ENCODE measurements at places on chromosomes 3 and 15. TPM values are rescaled to one million over a fixed set of nuclear protein-coding genes. Genes with fewer than 3 reads are reported as not detected.

Gene ZBTB11
- total RNA-seq = 18.4 TPM

Gene ERICH6
- not detected for total RNA-seq

DNA sequence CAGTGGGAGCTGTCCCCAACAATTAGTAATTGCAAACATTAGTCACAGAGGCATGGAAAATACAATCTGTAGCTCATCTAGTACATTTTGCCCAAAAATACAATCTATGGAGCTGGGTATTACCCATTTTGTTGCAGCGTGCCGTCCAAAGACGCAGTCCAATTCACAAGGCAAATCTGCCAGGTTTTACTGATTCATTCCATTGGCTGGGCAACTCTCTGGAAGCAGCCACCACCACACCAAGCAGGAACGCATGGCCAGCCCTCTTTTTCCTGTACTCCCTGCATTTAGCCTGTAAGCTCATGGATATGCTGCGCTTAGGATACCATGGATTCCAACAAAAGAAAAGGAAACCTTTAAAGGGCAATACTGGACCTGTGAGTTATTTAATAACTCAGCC is 60.5 kb upstream of the ARRDC4 start:
- peaks cover 7% of the 10 kb centered on the region for H3K4me1 ChIP-seq
- no peak for DNase-seq
- H3K27me3 ChIP-seq = peaks cover 42% of the 10 kb centered on the region

Gene GNAI2
- total RNA-seq = 145 TPM

Gene ACAD11
- 10.4 TPM for total RNA-seq

Gene LDHAL6B
- not detected for total RNA-seq

Gene HGD
- total RNA-seq = 14.0 TPM

DNA sequence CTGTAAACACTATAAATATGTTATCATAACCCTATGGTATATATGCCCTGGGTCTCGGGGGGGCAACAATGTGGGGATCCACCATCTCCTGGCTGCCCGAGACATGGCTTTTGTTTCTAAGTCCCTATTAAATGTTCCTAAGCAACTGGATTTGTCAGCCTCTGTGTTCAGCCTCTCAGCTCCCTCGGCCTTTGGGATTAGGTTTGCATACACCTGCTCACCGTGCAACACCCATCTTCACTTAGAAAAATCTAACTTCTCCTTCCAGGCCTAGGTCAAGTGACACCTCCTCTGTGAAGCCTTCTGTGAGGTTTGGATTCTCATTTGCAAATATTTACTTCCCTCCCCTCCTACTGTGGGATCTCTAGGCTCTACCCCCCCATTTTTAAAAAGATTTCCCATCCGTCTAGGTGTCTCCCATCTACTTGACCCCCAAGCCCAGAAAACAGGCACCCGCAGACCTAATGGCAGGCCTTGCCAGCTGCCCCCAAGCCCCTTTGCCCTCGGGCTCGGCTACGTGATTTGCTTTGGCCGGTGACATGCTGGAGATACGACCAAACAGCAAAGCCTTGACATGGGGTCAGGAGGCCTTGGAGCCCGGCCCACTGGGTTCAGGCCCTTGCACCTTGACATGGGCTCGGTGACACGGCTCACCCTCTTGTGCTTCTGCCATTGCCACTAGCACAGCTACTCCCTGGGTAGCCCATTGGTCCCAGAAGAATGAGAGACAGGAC is 66.0 kb upstream of the BLM start:
- DNase-seq = no peak
- H3K4me3 ChIP-seq = no peak overlapping the region
- H3K27me3 ChIP-seq = no peaks in the 10 kb centered on the region
- H3K27ac ChIP-seq = no peak overlapping the region

DNA sequence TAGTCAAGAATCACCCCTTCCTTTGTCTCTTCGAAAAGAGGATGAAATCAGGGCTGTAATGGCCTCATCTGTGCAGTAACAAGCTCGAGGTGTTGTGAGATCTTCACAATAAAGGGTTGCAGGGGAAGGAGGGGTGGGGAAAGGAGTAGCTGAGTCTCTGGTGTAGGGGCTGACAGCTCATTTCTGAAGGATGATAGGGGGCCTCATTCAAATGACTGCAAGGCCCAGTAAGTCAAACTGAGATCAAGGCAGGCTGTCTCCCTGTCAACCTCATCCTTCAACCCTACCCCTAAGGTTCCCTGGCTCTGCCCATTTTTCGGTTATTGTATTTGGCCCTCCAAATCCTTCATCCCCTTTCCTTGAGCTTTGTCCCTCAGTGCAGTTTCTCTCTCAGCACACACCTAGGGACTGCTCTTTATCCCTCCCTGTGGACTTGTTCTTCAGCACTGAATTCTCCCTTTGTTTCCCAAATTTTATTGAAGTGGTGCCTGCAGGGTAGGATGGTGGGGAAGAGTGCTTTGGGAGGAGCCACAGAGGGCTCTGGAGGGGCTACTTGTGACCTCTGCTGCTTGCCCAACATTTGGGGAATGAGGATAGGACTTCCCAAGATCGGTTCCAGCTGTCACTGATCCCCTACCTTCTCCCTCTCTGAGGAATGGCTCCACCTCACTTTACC is 38.1 kb downstream of the ZNF589 start:
- H3K27me3 ChIP-seq = no peaks in the 10 kb centered on the region
- no peak overlapping the region for H3K27ac ChIP-seq
- no peak overlapping the region for H3K4me3 ChIP-seq
- peaks cover 4% of the 10 kb centered on the region for H3K4me1 ChIP-seq
- H3K36me3 ChIP-seq = no peaks in the 10 kb centered on the region
- no peak for DNase-seq

Gene DGKG
- total RNA-seq = 11.6 TPM

Gene AMT
- 21.6 TPM for total RNA-seq

- no peaks in the 10 kb centered on the region for H3K4me1 ChIP-seq
- no peak for DNase-seq
- peaks cover 6% of the 10 kb centered on the region for H3K27me3 ChIP-seq
- H3K4me3 ChIP-seq = no peak overlapping the region
- no peak overlapping the region for H3K27ac ChIP-seq
- H3K36me3 ChIP-seq = no peaks in the 10 kb centered on the region
These were observed 36.9 kb upstream of the ARPP21 start for GRCh38 chr3:35602395-35602936.

DNA sequence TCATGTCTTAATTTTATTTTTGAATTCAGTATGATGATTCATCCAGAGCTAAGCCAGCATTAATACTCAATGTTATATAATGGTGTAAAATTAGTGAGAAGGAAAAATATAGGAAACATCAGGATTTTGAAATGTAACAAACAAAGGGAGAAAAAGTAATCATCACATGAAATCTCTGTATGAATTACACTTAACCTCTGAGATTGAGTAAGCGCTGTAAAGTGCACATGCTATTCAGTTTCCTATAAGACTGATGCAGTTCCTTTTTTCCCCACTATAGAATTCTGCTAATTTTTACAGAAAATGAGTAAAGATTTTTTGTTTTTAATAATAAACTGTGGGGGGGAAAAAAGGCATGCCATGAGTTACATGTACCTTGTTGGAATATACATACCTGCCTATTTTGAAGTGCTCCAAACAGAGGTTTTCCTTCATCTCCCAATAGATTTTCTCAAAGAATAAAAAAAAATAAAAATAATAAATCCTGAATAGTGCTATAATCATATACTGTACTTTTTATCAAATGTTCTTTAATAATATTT is 64.0 kb upstream of the TTBK2 start:
- H3K36me3 ChIP-seq = peaks cover 23% of the 10 kb centered on the region
- H3K4me3 ChIP-seq = no peak overlapping the region
- no peak overlapping the region for H3K27ac ChIP-seq
- no peaks in the 10 kb centered on the region for H3K4me1 ChIP-seq
- DNase-seq = no peak
- H3K27me3 ChIP-seq = no peaks in the 10 kb centered on the region

- no peaks in the 10 kb centered on the region for H3K36me3 ChIP-seq
- no peak overlapping the region for H3K4me3 ChIP-seq
- no peaks in the 10 kb centered on the region for H3K4me1 ChIP-seq
- no peaks in the 10 kb centered on the region for H3K27me3 ChIP-seq
- H3K27ac ChIP-seq = no peak overlapping the region
These were observed 6.8 kb downstream of the CHRM5 start for GRCh38 chr15:33975022-33975565.

- peaks cover 11% of the 10 kb centered on the region for H3K4me1 ChIP-seq
- peaks cover 4% of the 10 kb centered on the region for H3K36me3 ChIP-seq
- peak overlapping the region; percentile 17 for H3K27ac ChIP-seq
- H3K4me3 ChIP-seq = no peak overlapping the region
- H3K27me3 ChIP-seq = peaks cover 10% of the 10 kb centered on the region
- no peak for DNase-seq
These were observed 5.1 kb upstream of the SLC25A38 start for GRCh38 chr3:39378088-39378487.

DNA sequence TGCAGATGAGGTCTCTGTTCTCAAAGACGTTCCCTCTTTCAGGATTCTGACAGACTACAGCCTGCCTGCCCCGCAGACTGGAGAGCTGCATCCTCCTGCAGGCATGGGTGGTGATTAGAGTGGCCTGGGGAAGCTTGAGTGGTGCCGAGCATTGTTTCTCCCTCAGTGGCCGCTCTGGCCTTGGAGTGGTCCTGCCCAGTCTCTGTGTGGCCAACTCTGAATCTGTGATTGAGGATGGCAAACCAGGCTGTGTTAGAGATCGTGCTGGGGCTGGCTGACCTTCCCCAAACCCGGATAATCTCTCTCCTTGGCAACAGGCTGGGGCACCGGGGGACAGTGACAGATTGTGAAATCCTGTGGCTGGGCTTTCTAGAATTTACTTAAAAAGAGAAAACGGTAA is 11.0 kb upstream of the ADCY5 start:
- H3K27ac ChIP-seq = no peak overlapping the region
- no peak for DNase-seq
- H3K27me3 ChIP-seq = peaks cover 25% of the 10 kb centered on the region

Gene PLCB2
- total RNA-seq = 5.8 TPM

Gene SMAD6
- total RNA-seq = 31.7 TPM

Gene SNTN
- not detected for total RNA-seq

GRCh38 chr3:68306571-68306970 is 625.8 kb downstream of the TAFA4 start:
- no peak overlapping the region for H3K4me3 ChIP-seq
- no peaks in the 10 kb centered on the region for H3K4me1 ChIP-seq
- H3K27ac ChIP-seq = no peak overlapping the region
- no peak for DNase-seq
- no peaks in the 10 kb centered on the region for H3K27me3 ChIP-seq

GRCh38 chr3:138374573-138375134 is 26.3 kb downstream of the MRAS start:
- H3K36me3 ChIP-seq = peaks cover 22% of the 10 kb centered on the region
- no peaks in the 10 kb centered on the region for H3K27me3 ChIP-seq
- H3K4me3 ChIP-seq = no peak overlapping the region
- H3K4me1 ChIP-seq = no peaks in the 10 kb centered on the region
- H3K27ac ChIP-seq = no peak overlapping the region
- DNase-seq = no peak

- H3K4me3 ChIP-seq = peak overlapping the region; percentile 45
- H3K27ac ChIP-seq = peak overlapping the region; percentile 72
These were observed 193.3 kb upstream of the CTDSPL start for GRCh38 chr3:37668431-37668817.

Gene THPO
- 0.41 TPM for total RNA-seq

DNA sequence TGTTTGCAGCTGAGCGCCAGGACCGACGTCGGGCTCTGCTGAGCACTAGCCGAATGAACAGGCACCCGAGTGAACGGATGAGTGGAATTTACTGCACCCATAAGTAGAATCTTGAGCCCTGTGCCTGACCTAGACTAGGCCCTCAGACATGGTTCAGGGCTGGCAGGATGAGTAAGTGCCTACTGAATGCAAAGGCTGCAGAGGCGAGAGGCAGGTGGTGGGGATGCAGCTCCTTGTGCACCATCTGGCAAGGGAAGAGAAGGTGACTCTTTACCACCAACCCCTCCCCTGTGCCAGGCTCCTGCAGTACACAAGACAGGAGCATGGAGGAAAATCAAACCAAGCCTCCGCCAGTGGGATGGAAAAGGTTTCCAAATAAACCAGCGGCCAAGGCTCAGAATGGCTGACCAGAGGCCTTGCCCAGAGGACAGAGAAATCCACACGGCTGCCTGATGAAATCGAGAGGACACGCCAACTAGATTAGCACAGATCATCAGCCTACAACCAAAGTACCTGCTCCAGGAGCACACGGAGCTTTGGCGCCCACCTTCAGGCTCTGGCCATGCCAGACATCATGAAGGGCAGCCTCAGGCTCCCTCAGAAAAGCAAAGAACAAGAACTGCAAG is 141.7 kb upstream of the IQSEC1 start:
- no peaks in the 10 kb centered on the region for H3K36me3 ChIP-seq
- H3K4me1 ChIP-seq = no peaks in the 10 kb centered on the region
- peaks cover 3% of the 10 kb centered on the region for H3K27me3 ChIP-seq
- H3K27ac ChIP-seq = no peak overlapping the region
- DNase-seq = no peak

DNA sequence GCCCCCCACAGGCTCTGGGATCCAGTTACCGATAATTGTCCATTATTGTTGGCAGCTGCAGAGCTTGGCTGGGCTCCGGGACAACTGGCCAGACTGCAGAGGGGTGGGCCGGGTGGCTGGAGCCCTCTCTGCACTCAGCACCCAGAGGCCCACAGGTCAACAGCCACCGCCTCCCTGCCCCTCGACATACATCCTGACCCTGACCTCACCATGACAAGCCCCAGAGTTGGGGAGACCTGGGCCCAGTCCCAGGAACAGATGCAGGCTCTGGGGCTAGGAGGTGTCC is 22.4 kb downstream of the PTH1R start:
- peaks cover 4% of the 10 kb centered on the region for H3K27me3 ChIP-seq
- peaks cover 3% of the 10 kb centered on the region for H3K36me3 ChIP-seq
- peaks cover 11% of the 10 kb centered on the region for H3K4me1 ChIP-seq
- H3K4me3 ChIP-seq = no peak overlapping the region

- DNase-seq = no peak
- H3K36me3 ChIP-seq = peaks cover 22% of the 10 kb centered on the region
- no peak overlapping the region for H3K27ac ChIP-seq
- peaks cover 4% of the 10 kb centered on the region for H3K4me1 ChIP-seq
These were observed 18.7 kb downstream of the ZNF148 start for GRCh38 chr3:125356140-125357026.

Gene SAMD7
- total RNA-seq = not detected

Gene KCNH8
- total RNA-seq = 1.2 TPM

DNA sequence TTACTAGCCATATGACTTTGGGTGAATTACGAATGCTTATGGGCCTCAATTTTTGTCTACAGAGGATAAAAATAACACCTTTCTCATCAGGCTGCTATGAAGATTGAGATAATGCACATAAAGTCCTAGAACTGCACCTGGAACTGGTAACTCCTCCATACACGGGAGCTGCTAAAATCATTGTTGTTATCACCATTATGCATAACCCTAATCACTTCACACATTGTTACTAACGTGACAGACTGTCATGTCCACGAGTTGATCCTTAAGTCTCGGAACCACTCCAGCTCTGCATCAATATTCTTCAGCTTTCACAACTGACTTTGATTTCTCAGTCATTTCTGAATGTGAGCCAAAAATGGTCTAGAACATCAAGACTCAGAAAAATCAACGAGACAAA is 64.1 kb downstream of the RFTN1 start:
- H3K36me3 ChIP-seq = peaks cover 3% of the 10 kb centered on the region
- peaks cover 10% of the 10 kb centered on the region for H3K27me3 ChIP-seq
- no peak for DNase-seq
- peaks cover 16% of the 10 kb centered on the region for H3K4me1 ChIP-seq

All from type B pancreatic cell (in vitro differentiated cells).